ENCODE measurements at places on chromosomes 4 and X.

GRCh38 chrX:39985071-39985470 lies 112.7 kb downstream of the BCOR start:
- no peak for DNase-seq

DNA sequence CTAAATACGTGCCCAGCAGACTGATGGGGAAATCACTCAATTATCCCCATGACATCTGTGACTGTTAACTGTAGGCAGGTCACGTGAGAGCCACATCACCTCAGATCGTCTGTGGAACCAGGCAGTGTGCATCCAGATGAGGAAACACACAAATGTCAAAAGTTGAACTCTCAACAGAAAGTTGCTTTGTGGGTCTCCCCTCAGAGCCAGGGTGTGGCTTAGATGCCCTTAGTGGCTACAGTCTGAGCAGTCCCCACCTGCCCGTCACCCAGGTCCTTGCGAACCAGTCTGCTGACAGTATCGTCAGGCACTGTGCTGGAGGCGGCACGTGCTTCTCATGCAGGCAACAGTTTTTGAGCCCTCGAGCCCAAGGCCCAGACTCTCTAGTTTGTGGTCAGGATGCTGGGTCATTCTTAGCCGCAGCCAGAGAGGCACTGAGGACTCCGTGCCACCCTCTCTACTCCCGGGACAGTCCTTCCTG lies 10.8 kb downstream of the TMEM187 start:
- DNase-seq = no peak

GRCh38 chr4:157043131-157043530 lies 32.8 kb upstream of the GLRB start:
- DNase-seq = no peak

DNA sequence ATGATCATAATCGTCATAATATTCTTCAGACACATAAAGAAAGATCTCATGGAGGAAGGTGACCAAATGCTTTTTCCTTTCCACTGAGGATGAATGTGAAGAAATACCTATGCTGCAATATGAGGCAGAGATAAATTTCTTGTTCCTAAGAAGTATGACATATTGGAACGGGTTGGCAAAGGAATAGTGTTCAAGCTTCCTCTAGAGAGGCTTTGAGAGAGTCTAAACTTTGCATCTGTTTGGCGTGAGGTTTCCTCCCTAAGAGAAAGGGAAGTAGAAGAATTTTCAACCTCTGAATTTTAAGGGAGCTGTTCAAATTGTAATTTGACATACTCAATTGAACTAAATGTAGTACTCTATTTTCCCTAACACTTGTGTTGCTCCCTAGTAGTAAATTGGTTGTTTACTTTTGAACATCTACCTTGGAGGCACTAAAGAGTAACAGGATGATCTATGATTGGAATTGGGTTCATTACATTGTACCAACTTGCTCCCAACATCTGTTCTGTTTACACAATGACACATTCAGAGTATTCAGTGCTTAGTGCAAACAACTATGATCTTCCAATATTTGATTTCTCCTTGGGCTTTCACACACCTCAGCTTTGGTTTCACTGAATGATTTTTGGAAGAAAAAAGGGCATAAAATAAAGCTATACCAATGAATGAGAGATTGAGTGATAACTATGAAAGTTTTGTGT lies 122.0 kb downstream of the CORIN start:
- DNase-seq = no peak

DNA sequence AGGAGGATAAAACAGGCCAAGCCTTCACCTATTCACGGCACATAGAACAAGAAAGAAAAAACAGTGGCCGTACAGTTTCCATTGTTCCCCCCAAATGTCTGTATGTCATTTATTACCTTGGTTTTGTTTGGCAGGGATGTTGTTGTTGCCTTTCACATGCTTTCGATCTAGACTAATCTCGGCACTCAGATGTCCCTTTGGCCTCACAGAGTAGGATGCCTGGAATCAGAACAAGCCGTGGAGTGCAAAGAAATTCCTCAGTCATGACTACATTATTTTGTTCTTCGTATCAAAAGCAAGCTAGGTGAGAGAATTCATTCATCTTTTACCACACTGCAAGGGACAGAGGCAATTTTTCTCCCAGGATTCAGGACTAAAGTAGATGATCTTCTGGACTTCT lies 106.9 kb downstream of the SMIM20 start:
- no peak for DNase-seq

GRCh38 chr4:53378171-53378482 lies 686 bp downstream of the FIP1L1 start:
- DNase-seq = no peak

GRCh38 chr4:54218736-54219135 lies 10.4 kb upstream of the PDGFRA start:
- no peak for DNase-seq

- peak; percentile 45 for DNase-seq
These were observed 36.1 kb upstream of the IQSEC2 start for GRCh38 chrX:53317365-53318069.

DNA sequence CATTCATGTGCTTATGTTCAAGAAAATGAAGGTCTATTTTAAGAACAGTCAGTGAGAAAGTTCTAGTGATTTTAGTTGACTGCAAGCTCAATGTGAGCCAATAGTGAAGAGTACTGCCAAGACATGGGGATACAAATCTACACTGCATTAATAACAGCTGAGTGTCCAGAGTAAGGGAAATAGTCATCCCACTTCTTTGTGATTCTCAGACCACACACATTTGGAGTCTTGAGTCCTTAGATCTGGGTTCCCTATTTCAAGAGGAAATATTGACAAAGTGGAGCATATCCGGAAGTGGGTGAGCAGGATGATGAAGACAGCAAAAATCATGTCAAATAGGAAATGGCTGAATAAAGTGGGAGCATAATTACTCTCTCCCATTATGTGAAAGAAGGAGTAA lies 171.1 kb downstream of the LARP7 start:
- DNase-seq = no peak

All from activated effector memory CD4-positive, alpha-beta T cell treated with Interleukin-2 at 50 U/mL for 16 hours (primary cell).